DMS153 (cell line): ENCODE measurements at places on chromosomes 6 and 20.

DNA sequence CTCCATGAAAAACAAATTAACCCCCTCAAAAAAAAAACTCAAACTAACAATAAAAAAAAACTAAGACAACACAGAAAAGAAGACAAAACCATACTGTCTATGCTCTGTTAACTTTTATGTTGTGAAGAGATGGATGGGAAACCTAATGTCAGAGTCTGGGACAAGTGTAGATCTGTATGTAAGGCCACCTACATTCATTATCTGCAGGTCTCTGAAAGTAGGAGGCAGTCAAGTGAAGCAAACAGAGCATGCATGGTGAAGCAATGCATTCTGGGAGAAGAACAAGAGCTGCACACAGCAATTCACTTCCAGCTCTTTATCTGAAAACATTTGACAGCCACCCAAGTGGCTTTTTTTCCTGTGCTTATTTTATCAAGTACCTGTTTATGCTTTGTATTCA is 452.0 kb downstream of the EPHA7 start:
- no peak for DNase-seq

GRCh38 chr6:38137608-38138265 is 318.2 kb downstream of the ZFAND3 start:
- peak; percentile 22 for DNase-seq

- DNase-seq: no peak
These were observed 26.0 kb downstream of the KLHL31 start for GRCh38 chr6:53639520-53639919.

GRCh38 chr6:166864333-166864732 is 92.0 kb downstream of the RNASET2 start:
- DNase-seq: no peak

DNA sequence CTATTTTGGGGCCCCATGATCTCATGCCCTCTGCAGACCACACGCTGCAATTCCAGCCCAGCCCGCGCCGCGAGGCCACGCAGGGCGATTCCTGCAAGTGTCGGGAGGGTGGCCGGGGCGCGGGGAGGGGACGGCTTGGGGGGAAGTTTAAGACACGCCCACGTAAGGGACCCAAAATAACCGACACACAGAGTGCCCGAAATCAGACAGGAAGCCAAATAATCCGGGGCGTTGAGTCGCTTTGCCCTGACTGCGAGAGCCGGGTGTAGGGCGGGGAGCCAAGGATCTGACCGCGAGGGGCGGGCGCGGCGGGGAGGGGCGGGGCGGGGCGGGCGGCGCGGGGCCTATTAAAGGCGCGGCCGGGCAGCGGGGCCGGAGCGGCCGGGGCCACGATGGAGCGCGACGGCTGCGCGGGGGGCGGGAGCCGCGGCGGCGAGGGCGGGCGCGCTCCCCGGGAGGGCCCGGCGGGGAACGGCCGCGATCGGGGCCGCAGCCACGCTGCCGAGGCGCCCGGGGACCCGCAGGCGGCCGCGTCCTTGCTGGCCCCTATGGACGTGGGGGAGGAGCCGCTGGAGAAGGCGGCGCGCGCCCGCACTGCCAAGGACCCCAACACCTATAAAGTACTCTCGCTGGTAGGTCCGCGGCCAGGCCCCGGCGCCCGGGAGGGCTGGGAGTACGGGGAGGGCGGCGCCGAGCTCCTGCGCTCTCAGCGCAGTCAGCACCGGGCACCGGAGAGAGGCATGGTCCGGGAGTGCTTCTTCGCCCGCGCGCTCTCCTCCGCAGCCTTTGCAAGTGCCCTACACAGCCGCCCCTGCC is at the start of gene ENPP1:
Gene ENPP1, plus strand, starts transcription at position 377 of the 816 bp plus-strand sequence. Its CDS starts 16 bp downstream, at position 393.
- DNase-seq: peak; percentile 37

DNA sequence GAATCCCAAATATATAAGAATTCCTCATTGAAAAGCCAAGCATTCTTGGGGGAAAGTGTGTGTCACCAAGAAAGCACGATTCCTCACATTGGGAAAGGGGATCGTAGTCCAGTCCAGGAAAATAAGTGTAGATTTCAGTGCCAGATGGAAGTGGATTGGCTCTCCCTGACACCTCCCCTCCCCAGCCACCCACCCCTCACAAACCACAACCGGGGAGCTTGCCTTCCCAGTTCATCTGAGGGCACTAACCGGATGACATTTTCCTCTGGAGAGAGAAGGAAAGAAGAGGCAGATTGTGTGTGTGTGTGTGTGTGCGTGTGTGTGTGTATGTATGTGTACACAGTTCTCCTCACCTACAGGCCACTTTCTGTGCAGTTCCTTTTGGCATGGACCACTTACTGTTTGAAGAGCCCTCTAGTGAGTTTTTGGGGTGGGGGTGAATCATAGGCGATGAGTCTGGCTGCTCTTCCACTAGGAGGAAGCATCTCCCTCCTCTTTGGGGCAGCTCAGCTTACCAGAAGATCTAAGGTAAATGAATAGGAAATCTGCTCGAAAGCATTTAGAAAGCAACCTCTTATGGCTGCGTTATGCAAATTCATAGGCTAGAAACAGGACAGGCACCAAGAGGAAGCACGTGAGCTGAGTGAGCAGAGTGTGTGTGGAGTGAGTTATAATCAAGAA is 20.8 kb downstream of the DAAM2 start:
- DNase-seq: peak; percentile 95

GRCh38 chr6:157755746-157756411 is 67.2 kb upstream of the SNX9 start:
- DNase-seq: no peak

- peak; percentile 51 for DNase-seq
These were observed 18.4 kb upstream of the ZNF76 start for GRCh38 chr6:35240838-35241801.

GRCh38 chr6:138719011-138719635 is 54.4 kb upstream of the CCDC28A start:
- no peak for DNase-seq

GRCh38 chr20:58790454-58790853 is 60.2 kb downstream of the GNAS-AS1 start:
- DNase-seq: no peak

GRCh38 chr20:23096097-23096496 is 10.0 kb upstream of the CD93 start:
- DNase-seq: no peak

DNA sequence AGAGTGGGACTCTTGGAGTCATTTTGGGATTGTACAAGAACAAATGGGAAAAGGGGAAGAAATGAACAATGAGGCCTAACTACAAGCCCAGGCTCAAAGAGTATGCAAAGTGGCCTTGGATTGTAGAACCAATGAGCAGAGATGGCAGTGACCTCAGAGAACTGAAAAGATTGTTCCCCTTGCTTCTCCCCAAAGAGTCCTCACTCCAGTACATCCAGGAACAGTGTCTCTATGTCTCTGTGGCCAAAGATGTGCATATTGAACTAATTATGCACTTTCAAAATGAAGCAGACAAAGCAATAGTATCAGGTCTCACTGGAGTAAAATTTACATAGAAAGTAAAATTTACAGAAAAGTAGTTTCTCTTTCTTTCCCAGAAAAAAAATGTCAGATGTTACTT is 81.0 kb downstream of the SMLR1 start:
- DNase-seq: no peak
